ENCODE measurements at places on chromosomes 11 and 22.

DNA sequence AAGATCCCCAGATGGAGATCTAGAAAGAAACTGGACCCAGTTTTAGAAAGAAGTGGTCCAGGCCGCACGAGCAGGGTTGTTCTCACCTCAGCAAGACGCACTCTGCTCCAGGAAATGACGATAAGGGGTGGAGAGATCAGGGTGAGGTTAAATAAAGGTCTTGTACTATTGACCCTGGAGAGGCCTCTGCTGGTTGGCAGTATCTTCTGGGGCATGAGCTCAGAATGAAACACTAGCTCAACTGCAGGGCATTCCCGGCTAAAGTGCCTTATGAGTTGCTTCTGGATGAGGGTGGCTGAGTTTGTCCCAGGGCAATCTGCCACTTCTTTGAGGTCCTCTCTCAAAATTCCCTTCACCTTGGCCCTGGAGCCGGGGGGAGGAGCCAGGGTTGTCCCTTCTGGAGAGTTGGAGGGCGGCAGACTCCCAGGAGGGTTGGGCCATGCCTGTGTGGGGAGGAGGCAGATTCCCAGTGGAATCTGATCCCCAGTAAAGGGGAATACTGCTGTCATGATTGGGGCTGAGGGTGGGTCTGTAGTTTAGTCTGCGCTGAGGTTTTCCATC is 10.9 kb downstream of the USP2 start:
- no peak for DNase-seq

- DNase-seq = no peak
Observed at GRCh38 chr11:57274904-57275498, 38.0 kb upstream of the APLNR start.

GRCh38 chr22:35033635-35034296 is 32.2 kb upstream of the ISX start:
- no peak for DNase-seq

- no peak for DNase-seq
Observed at GRCh38 chr22:23053051-23053707, 17.1 kb upstream of the GNAZ start.

DNA sequence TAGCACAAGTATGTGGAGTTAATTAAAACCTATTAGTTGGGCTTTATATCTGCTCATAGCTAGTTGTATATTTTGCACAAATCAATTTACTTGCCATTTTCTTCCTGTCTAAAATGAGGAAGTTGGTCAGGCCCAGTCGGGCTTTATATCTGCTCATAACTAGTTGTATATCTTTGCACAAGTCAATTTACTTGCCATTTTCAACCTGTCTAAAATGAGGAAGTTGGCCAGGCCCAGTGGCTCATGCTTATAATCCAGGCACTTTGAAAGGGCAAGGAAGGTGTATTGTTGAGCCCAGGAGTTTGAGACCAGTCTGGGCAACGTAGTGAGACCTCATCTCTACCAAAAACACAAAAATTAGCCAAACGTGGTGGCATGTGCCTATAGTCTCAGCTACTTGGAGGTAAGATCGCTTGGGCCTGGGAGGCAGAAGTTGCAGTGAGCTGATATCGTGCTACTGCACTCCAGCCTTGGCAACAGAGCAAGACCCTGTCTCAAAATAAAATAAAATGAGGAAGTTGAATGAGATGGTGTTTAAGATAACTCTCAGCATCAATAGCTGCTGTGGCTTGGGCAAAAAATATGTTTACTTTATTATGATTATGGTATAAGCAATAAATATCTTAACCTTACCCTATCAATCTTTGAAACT is 1558.6 kb upstream of the RAG2 start:
- no peak for DNase-seq

- DNase-seq = no peak
Observed at GRCh38 chr11:10488934-10489691, 34.0 kb downstream of the AMPD3 start.

DNA sequence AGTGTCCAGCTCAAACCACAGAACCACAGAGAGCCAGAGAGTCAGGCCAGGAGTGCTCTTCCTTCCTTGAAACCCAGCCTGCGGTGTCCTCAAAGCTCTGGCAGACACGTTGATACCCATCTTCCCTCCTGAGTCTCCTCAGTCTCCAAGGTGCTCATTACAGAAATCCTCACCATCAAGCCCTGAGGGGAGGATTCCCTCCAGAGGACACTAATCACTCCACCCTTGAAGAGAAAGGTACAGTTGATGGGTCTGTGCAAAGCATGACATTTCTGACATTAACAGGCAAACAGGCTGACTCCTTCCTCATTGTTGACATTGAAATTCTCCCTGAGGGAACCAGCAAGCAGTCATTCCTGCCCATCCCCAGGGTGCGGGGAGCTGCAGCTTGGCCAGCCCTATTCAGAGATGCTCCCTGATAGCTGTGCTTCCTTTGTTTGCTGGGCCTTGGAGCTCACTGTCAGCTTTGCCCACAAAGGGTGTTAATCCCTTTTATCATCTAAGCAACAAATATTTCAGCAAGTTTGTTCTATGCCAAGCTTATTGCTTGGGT is 101.7 kb upstream of the CSNK2A3 start:
- no peak for DNase-seq

All from AG09309 (cell line).